Bronchial smooth muscle cell (primary cell): ENCODE measurements at places on chromosomes 1 and 21. TPM values are rescaled to one million over a fixed set of nuclear protein-coding genes. Genes with fewer than 3 reads are reported as not detected.

Gene AQP10
- not detected in 2 replicates for total RNA-seq

Gene ZNF648
- not detected in 2 replicates for total RNA-seq

Gene TGFB2
- 3.7 and 14.3 TPM in 2 replicates for total RNA-seq

Gene FCMR
- total RNA-seq, result not detected in 2 replicates

Gene ROR1
- total RNA-seq, result 5.2 and 6.9 TPM in 2 replicates

Gene TMEM79
- 1.2 and 1.3 TPM in 2 replicates for total RNA-seq

Gene KIF2C
- total RNA-seq, result 0.60 and 4.4 TPM in 2 replicates

Gene KRTAP21-2
- not detected in 2 replicates for total RNA-seq

Gene CACNA1S
- total RNA-seq, result not detected in 2 replicates
